ENCODE measurements at places on chromosomes 1 and 21.
A peak's percentile ranks its signal among the peaks of the same experiment; 100 is the strongest.

- no peak for DNase-seq
These were observed 61.7 kb upstream of the MRPS6 start for GRCh38 chr21:34011660-34012059.

DNA sequence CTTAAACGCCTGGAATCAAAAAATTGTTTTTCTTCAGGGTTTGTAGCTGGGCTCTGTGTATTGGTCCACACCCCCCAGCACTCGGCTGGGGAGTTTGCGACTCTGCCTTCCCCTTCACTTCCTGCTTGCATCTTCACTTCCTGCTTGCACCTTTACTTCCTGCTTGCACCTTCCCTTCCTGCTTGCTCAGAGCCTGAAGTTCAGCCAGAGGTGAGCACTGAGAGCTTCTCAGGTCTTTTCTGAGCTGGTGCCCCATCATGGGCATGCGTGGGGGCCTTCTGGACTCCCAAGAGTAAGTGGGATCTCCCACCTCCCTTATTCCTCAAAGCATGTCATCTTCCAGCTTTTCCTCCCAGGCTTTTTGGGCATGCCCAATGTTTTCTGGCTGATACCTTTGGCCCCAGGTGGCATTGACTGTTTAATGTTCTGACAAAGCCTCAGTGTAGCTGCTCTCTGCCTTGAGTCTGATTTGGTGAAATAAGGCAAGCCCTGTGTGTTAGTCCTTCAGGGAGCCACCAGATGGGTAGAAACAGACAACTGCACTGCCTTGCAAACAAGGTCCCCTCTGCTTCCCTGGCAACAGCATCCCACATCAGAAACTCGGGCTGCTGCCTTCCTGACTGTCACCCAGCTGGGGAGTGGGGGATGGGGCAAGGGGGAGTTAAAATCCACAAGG, 3.5 kb downstream of the KRTAP10-2 start:
- peak; percentile 53 for DNase-seq

GRCh38 chr1:203368624-203369451, 17.9 kb upstream of the FMOD start:
- DNase-seq = peak; percentile 13

DNA sequence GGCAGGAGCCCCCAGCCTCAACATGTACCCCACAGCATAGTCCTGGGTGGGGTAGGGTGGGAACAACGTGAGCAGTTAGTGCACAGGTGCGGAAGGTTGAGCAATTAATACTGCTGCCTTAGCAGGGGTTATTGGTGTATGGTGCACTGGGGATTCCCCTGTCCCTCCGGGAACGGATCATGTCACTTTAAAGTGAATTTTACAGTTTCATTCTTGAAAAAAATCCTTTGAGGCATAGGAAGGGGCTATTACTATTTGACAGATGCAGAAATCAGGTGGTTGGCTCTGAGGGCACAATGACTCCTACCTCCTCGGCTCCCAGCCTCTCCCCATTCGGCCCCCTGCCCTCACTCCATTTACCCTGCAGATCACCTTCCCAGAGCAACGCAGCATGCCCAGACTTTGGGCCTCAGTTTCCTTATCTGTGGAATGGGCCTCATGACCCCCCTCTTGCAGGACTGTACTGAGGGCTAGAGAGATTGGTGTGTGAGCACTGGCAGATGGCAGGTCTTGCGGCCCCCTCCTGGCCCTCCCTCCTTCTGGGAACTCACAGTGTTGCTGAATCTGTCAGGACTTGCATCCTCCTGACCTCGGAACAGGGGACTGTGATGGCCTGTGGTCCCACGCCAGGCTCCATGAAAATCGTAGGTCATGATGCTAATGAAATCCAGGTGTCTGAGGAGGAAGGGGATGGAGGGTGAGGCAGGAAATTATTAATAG, 5.1 kb upstream of the MYBPH start:
- no peak for DNase-seq

GRCh38 chr1:154521695-154522094, 19.5 kb upstream of the SHE start:
- no peak for DNase-seq

GRCh38 chr1:34113887-34114286, 51.1 kb downstream of the CSMD2 start:
- no peak for DNase-seq

- DNase-seq = peak; percentile 30
These were observed 6.0 kb upstream of the UBL4B start for GRCh38 chr1:110106013-110106941.

DNA sequence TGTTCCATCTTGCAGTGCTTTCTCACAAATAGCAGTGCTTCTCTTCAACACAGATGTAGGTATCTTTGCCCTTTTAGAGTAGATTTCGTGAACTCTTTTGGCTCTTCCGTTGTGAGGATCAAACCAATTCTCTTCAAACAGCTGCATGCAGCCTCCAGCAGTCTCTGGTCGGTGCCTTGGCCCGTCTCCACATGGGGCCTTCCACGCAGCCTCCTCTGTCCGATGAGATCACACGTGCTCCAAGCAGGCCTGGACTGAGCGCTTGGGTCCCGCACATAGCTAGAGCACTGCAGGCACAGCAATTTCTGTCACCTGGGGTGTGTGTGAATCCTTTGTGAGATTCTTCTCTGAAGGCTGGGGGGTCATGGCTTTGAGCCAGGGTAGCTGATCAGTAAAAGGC, 82.8 kb upstream of the KCNE2 start:
- DNase-seq = no peak

DNA sequence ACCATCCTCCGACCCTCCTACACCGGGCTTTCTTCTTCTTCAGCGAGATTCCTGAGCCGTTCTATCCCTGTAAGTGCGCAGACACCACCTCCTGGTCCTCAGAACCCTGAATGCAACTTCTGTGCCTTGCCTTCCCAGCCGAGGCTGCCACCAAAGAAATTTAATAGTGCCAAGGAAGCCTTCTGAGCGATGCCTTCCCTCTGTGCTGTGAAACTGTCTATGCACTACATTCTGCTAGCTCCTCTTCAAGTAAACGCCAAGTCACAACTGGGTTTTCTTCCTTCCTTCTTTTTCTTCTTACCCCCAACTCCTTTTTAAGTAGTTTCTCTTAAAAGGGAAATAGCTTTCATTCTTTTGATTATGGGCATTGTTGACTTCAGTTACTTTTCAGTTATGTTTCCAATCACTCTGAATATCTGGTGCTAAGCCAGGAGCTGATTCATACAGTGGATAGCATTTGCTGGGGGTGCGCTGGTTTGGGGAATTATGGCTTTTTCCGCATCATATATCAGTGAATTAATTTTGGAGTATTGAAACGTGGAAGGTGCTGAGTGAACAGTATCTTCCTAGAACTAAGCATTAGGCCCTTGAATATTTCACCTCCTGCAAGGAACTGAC, 38.6 kb upstream of the GPR88 start:
- DNase-seq = no peak
